ENCODE measurements at places on chromosomes 11 and 22.

GRCh38 chr11:74444173-74444826 lies 23.0 kb downstream of the KCNE3 start:
- no peak for DNase-seq

GRCh38 chr22:24001314-24001713 lies 3.9 kb downstream of the GSTT4 start:
- DNase-seq: no peak

GRCh38 chr22:22322792-22323191 lies 78.2 kb downstream of the VPREB1 start:
- DNase-seq: no peak

DNA sequence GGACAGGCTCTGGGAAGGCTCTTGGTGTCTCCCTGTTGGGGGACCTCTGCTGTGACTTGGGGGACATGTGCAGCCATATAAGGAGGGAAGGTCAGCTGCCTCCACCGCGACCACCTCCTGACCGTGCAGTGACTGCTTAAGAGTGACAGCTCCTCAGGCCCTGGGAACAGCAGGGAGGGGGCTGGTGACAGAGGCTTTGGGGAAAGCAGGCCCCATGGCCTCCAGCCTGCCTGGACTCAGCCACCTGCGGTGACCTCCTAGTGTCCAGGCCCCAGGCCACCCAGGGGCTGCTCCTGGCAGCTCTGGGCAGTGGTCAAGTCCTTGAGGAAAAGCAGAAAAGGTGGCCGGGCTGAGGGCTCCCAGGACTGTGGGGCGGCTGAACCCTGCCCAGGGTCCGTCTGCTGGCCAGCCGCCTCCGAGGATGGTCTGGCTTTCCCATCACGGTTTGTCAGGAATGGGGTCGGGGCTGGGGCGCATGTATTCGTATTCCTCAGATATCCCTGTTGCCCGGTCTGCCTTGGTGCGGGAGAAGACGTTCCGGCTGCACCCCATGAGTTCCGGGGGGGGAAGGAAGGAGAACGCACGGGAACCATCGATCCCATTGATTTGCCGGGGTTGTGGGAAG lies 96.8 kb downstream of the WNT7B start:
- no peak for DNase-seq

DNA sequence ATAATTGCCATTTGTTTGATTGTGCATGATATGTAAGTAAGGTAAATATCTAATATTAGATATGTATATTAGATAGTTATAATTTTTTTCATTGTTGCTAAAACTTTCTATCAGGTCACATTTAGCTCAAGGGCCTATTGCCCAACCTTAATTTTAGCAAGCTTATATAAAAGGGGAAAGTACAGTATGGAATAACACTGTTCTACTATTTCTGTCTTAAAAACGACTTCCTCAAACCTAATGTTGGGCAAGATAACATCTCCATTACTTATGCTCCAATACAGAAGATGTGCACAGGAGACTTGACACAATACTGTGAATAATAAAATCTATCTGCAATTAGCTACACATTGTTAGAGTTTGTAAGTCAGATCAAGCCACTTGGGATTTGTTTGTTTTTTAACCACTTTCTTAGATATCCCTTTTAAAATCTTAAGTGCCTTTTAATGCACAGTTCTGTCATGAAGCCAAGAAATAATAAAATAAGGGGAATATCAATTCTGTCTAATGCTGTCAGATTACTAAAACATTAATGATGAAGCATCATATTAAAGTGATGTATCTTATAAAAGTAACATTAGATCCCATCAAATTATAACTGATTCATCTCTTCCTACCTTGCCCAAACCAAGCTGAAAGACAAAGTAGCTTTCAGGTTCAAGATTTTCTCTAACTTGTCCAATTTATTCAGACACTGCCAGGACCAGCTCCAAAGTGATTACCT lies 98.1 kb downstream of the SIK3 start:
- DNase-seq: no peak

GRCh38 chr11:110606415-110606814 lies 105.8 kb downstream of the ARHGAP20 start:
- DNase-seq: no peak

DNA sequence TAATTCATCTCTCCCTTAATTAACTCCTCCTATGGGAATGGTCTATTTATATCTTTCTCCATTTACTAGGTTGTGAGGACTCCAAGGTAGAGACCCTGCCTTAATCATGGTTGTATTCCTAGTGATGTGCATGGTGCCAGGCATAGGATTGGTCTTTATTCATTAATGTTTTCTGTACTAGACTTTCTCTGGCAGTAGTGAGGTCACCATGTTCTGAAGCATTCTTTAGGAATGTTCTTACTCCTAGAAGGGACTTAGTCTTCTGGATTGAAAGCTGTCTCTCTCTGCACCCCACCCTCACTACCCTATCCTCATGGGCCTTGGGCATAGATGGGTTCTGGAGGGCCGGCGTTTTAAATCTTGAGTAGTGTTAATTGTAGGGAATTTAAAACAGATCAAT lies 10.6 kb upstream of the INSC start:
- no peak for DNase-seq

- no peak for DNase-seq
Observed at GRCh38 chr22:42314709-42315391, 44.4 kb upstream of the TCF20 start.

- no peak for DNase-seq
Observed at GRCh38 chr11:115409691-115410220, 94.5 kb downstream of the CADM1 start.

- DNase-seq: no peak
Observed at GRCh38 chr11:70076461-70076931, 1.6 kb upstream of the ANO1 start.

DNA sequence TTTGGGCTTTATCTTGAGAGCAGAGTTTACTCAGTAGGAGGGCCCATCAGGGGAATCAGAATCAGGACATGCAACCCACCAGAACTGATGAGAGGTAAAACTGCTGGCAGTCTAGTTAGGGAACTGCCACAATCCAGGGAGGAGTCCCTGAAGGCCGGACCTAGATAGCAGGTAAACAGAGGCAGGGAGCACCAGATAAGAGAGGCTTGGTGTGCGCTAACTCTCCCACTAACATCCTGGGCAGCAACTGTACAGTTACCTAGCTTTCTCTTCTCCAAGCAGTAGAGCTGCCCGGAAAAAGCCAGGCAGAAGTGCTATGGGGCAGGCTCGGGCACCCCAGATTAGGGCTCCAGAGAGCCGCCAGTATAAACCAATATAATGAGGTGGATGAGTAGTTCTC lies 865 bp upstream of the AMOTL1 start:
- DNase-seq: no peak

- DNase-seq: peak; percentile 12
Observed at GRCh38 chr11:125165111-125165842, 726 bp downstream of the PKNOX2 start.

All from naive thymus-derived CD4-positive, alpha-beta T cell (primary cell).